ENCODE measurements at places on chromosomes 12 and 14.

- peak; percentile 31 for ATAC-seq
Measured at GRCh38 chr14:71289536-71289935, 382.3 kb downstream of the PCNX1 start.

GRCh38 chr12:52513736-52514135, 6.5 kb downstream of the KRT5 start:
- ATAC-seq: no peak

DNA sequence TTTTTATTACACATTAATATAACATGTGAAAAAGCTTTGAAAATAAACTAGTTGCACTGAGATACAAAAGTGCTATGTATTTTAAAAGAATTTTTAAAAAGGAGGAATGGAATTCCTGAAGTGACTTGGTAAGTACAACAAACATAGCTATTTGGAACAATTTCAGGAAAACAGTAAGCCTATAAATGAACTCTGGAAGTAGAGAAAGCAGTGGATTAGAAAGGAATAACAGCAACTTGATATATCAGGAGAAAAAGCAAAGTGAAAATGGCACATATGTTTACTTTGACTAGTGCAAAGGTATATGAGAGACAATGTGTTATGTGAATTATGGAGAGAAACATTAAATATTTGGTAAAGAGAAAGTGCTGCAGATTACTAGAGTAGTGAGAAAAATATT, 811.7 kb downstream of the C12orf50 start:
- ATAC-seq: no peak

DNA sequence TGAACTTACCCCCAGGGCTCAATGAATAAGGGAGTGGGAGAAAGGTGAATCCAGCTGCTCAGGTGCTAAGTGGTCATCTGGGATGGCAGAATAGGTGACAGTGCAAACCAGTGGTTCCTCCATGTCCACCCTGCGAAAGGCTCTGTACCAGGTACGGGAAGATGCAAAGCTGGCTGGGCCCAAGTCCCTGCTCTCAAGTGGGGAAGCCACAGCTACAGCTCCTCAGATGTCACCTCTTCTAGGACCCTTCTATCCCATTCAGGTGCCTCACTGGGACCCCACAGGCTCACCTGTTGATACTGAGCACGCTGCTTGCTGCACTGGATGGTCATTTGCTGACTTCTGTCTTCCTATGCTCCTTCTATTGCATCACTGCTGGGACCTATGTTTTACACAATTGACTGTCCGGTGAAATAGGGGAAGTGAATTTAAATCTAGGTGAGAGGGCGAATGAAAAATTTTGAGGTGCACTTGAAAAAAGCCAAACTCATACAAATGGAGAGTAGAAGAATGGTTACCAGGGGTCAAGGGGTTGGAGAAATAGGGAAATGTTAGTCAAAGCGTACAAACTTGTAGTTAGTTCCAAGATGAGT, 20.3 kb upstream of the PPP4R4 start:
- no peak for ATAC-seq

DNA sequence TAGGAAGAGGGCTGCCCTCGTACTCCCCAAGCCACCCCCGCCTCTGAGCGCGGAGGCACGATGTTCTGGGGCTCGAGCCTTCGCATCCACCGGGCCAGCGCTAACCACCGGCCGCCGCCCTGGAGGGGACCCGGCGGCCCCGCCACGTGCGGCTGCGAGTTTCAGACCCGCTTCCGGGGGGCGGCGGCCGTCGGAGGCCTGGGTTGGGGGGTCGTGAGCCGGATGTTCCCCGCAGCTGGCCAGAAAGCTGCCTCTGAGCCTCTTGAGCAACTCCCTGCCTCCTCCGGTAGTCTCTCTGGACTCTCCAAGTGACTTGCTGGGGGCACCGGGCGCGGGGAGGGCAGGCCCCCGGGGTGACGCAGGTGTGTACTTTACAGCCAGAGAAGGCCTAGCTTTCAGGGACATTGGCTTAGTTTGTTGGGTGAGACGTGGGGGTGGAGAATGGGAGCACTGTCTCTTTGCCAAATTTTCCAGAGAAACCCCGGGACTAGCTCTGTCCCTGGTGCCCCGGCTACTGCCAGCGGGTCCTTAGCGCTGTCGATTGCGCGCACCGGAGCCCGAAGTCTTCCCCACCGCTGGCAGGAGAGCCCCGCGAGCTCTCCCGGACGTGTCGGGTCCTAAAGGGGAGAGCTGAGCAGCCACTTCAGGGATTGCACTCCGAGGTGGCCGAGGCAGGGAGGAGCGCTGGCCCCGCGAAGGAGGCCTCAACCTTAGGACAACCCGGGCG, 15.6 kb downstream of the OTX2 start:
- no peak for ATAC-seq

- ATAC-seq: no peak
Measured at GRCh38 chr12:119500209-119500608, 93.4 kb upstream of the TMEM233 start.

DNA sequence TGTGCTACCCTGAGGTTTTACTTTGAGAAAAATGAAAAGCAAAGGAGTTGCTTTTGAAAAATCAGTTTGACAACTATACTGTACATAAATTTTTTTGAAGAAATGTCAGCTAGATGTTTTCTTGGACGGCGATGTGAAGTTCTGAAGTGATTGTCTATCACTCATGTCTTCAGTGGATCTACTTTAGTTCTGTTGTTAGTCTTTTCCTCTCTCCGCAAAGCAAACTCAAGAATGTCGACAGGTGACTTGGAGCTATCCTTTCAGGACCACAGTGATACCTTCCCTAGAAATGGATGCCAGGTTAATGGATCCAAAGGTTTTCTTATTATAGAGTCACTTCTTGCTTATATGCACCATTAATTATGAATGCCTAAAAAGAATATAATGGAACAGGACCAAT, 1.2 kb downstream of the PTPRO start:
- no peak for ATAC-seq

DNA sequence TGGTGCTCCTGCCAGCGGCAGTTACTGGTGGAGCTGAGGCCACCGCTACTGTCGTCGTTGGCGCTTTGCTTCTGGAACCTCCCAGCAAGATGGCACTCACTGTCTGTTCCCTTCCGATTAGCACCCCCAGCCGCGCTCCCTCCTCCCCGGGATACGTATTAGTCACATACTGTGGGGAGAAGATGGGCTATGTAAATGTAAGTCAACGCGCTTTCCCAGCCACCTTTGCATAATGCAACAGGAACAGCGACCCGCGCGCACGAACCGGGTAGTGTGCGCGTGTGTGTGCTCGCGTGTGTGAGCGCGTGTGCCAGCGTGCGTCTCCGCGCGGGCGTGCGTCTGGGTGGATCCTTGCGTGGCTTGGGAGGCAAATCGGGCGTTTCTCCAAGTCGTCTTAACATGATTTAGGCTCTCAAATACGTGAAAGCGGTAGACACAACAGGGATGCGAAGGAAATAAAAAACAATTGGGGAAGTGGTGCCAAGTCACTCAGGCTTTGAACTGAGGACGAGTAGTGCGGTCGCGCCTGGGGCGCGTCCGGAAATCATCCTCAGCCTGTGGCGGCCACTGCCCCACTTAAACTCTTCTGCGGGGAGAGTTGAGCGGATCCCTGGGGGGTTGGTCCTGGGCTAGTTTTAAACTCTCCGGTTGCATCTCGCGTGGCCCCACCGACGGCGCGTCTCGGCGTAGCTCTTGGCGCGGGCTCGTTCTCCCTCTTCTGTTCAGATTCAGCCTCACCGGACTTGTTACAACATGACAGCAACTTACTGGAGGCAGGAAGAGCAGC, 1.8 kb downstream of the FLRT2 start:
- ATAC-seq: no peak

DNA sequence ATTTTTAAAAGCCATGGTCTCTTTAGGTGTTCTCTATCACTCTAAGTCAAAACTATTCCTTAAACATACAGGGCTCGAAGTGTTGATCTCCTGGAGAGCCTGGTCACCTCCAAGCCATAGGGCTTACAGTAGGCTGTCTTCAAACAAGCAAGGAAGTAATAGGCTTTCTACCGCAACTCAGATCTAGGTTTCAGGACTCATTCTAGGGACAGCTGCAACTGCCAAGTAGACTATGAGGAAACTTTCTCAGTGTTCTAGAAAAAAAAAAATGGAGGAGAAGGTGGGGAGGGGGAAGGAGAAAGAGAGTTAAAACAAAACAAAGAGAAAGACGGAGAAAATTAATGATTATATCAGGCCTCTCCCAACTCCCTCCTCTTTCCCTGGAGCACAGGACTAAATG, 106.9 kb upstream of the ETV6 start:
- no peak for ATAC-seq

DNA sequence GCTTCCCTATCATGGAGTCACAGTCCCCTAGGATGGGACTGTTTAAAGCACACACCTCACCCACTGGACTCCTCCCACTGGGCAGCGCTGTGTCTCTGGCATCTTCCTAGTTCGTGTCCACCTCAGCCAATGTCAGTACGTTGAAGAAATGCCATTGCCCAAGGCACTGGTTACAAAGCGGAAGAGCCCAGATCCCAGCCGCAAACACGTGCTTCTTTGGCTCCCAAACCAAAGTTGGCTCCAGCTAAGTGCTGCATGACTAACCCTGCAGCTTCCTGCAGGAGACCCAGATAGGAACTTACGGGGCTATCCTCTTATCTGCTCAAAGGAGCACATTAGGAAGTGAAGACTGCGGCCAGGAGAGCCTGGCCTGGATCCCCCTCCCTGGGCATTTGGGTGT, 9.3 kb downstream of the SYNE3 start:
- no peak for ATAC-seq

- no peak for ATAC-seq
Measured at GRCh38 chr12:130498589-130499385, 161.1 kb downstream of the PIWIL1 start.

DNA sequence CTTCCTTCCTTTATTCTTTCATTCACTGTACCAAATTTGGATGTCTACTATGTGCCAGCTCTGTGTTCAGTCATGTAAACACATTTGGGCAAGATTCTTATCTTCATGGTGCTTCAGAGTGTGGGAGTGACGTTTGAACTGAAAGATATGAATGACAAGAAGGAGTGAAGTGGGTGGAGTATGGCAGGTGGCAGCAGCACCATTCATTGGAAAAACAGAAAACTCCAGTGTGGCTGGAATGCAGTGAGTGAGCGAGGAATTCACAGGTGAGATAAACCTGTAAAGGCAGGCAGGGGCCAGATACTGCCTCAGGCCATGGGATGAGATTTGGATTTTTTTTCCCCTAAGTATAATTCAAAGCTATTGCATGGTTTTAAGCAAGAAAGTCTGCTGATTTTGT, 140.7 kb upstream of the CCDC198 start:
- no peak for ATAC-seq

DNA sequence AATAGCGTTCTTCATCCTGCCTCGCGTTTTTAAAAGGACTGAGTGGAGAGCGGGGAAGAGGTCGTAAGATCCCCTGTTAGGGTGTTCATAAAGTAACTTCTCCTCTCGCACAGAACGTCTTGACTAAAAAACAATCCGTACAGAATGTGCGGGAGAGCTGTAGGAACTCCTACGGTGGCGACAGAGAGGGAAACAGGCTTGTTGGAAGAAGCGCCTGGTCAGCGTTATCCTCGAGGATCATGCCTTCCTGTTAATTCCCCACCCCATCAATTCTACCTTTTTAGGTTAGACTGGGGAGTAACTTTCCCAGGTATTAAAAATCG, 399 bp upstream of the WASHC4 start:
- peak; percentile 15 for ATAC-seq

GRCh38 chr14:95164506-95164905, 7.2 kb upstream of the DICER1 start:
- ATAC-seq: no peak

- peak; percentile 93 for ATAC-seq
Measured at GRCh38 chr14:73851567-73852382, at the start of gene PTGR2. TSS of gene PTGR2 (plus strand) at chr14:73851831. CDS start at chr14:73858863, 7,032 bp downstream.

DNA sequence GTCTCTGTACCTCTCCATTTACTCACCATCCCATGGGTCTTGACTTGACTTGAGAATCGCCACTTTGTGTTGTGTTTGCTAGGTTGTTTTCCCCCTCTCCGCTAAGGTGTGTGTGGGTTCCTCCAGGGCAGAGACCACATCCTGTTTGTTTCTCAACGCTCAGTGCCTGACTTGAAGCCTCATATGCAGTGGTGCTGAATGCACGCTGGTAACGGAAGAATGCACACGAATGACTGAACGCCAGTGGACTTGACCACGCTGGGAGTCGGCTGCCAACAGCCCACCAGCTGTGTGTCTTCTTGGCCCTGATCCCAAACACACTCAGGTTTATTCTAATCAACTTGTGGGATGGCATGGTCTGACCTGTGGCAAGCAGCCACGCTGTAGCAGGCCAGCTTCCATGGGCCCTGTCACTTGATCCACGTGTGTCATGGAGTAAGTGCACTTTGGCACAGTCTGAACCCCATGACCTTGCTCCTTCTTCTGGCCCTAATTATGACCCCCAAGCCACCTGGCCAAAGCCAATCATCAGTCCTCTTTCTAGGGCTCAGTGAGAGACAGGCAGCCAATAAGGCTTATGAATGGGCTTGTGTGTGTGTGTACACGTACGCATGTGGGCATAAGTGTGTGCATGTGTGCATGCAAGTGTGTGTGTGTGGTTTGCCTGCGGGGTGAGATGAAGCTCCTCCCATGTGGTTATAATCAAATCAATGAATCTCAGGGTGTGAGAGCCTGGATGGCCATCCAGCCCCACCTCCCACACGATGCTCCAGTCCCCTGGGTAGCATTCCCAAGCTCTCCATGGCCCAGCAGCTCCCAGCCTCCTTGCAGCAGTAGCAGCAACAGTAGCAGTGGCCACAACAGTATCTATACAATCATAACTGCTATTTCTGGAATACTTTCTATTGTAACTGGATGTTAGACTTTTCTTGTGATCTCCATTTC, 6.4 kb upstream of the TC2N start:
- peak; percentile 83 for ATAC-seq

DNA sequence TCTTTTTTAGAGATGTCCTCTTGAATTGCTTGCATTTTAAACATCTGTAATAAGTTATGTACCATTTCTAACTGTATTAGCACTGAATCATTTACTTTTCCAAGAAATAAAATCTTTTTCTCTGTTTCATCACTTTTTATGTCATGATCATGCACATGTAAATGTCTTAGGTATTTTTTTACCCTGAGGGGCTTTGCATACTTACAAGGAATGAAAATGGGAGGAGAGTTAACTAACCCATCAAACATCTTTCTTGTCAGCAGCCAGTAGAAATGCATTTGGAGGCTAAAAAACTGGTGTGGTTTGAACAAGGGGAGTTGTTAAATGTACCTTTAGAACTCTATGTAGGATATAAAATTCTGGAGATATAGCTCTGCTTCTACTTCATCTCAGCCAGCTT, 1080.3 kb downstream of the GALC start:
- ATAC-seq: no peak

GRCh38 chr12:65536351-65536750, 257.9 kb downstream of the MSRB3 start:
- no peak for ATAC-seq

DNA sequence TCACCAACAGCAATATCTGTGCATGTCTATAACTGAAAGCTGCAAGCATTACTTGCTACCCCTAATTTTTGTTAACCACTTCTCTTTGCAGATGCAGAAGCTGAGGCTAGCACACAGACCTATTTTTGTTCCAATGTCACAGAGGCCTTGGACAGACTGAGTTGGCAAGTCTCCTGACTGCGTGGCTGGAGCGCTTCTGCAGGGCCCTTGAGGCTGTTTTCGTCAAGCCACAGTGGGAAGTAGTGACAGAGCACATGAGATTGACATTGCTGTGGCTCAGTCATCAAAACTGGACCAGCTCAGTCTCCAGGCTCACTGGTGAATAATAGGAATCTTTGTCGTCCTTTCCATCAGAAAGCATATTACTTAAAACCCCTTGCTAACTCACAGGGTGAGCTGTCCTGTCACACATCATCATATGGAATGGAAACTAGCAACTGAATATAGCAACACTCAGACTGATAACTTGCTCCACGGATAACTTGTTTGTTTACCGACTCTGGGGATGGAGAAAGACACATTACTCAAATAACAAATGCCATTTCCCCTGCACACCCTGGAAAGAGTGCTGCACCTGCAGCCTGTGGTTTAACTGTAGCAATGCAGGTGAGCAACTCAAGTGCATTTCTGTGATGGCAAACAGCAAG, 43.6 kb upstream of the DDX11 start:
- no peak for ATAC-seq

Data from activated T-helper 17 cell treated with anti-CD3 and anti-CD28 coated beads, Interleukin-2, amount 50 U/mL, for 72 hours (primary cell).